ENCODE measurements at places on chromosomes 2 and 18.
A peak's percentile ranks its signal among the peaks of the same experiment; 100 is the strongest.

- peak; percentile 40 for DNase-seq
These were observed 59.7 kb downstream of the CPS1 start for GRCh38 chr2:210616074-210616473.

- no peak for DNase-seq
These were observed 219.1 kb upstream of the PID1 start for GRCh38 chr2:229490167-229490566.

DNA sequence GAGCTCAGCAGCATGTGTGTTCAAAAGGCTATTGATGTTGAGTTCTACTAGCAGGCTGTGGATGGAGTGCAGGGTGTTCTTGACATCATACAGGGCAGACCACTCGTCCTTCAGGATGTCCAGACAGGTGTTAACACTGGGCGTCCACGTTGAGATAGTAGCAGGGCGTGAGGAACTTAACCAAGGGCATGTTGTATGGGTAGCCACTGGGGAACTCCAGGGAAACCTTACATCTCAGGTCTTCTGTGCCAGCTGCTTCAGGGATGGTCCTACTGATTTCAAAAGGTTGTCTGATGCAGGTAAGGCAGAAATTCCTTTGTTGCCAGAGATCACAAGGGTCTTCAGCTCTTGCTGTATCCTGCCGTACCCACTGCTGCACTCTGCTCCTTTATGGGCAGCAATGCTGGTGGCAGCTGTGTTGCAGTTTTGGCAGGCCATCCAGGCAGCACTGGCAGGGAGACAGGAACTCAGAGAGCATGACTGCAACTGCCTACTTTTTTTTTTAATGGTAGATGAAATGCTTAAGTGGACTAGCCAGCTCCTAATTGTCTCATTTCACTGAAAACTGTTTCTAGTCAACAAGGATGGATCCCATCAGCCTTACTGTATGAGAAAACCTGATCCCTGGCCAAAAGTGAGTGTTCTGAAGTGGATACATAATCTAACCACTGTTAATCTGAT lies 32.4 kb upstream of the RBBP8 start:
- peak; percentile 32 for DNase-seq

- no peak for DNase-seq
These were observed 43.0 kb upstream of the ZNF804A start for GRCh38 chr2:184555352-184555751.

DNA sequence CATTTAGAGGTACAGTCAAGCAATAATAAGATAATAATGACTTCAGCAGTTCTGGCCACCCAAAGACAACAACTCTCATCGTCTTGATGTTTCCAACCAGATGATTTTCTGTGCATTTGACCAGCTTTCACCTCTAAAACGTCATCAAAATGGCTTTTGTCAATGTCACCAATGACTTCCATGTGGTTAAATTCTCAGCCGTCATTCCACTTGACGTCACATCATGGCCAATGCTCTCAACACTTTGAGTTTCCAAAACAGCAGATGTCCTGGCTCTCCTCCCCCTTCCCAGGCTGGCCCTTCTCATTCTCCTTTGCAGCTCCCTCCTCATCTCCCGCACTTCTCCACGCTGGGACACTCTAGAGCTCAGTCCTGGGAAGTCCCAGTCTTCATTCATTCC lies 258.3 kb downstream of the BCL2 start:
- DNase-seq = no peak

DNA sequence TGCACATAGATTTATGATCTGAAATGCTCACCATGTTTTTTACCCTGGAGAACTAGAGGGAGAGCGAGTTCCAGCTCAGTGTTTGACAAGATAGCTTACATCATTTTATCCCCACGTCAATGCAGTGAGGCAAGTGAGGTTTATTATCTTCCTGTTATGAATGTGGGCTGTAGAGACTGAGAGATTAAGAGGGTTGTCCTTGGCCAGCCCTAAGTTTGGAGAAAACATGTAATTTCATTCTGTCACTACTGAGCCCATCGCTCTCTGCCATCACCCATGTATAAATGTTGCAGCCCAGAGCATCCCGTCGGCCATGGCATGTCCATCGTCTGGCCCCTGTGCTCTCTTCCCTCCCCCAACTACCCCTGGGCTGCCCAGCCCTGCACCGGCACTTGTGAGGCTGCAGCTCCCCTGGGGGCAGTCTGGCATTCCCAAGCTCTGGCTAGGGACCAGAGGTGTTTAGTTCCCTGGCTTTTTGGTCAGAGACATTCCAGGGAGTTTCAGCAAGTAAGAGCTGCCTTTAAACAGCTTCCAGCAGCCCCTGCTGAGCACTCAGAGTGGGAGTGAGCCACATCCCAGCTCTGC lies 136.7 kb downstream of the ANTXR1 start:
- DNase-seq = peak; percentile 81

- peak; percentile 62 for DNase-seq
These were observed 1.3 kb downstream of the SDC1 start for GRCh38 chr2:20223407-20224163.

DNA sequence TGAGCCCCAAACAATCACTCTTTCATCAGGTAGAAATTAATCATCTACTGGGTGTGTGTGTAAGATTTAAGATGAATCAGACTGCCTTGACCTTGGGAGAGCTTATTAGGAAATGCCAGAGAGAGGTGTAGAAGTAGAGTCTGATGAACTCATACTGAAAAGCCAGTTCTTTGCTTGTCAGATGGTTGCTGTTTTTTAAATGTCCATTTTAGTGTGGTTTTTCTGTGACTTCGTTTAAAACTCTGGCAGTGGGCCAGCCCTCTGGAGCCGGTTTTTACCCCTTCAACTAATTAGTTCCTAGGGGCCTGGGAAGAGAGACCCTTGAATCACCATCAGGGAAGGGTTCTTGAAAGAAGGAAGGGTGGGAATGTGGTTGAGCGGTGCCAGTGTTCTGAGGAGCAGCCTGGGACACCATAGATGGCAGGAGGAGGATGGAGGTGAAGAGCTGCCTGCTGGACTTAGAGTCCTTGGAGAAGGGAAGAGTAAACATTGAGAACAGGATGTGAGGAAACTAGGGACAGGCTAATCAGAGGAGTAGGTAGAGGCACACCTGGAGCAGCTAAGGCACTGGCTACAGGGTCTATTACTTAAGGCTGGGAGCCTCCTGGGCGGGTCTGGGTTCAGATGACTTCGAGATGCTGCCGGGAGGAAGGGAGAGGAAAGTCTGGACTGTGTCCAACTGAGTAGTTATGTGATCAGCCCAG lies 66.1 kb downstream of the LRRFIP1 start:
- peak; percentile 75 for DNase-seq

GRCh38 chr2:98793275-98793674 lies 62.3 kb upstream of the MGAT4A start:
- DNase-seq = peak; percentile 11

DNA sequence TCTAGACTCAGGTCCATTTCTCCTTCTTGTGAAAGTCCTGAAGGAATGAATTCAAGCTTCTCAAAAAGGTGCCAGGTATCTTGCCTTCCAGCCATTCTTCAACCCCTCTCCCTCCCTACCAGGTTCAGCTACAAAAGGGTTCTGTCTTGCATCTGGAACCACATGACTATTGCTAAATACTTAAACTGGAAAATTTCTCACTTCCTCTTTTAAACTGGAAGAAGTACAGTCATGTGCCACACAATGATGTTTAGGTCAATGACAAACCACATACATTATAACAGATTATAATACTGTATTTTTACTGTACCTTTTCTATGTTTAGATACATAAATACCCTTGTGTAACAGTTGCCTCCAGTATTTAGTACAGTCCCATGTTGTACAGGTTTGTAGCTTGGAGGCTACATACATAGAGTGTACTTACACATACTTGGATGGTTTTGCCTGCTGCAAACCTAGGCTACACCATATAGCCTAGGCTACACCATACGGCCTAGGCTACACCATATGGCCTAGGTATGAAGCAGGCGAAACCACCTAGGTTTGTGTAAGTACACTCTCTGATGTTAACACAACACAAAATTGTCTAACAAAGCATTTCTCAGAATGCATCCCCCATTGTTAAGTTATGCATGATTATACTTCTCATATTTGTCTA lies 142.0 kb upstream of the DNMT3A start:
- no peak for DNase-seq

GRCh38 chr18:60935041-60935910 lies 398.0 kb upstream of the CDH20 start:
- DNase-seq = peak; percentile 0

DNA sequence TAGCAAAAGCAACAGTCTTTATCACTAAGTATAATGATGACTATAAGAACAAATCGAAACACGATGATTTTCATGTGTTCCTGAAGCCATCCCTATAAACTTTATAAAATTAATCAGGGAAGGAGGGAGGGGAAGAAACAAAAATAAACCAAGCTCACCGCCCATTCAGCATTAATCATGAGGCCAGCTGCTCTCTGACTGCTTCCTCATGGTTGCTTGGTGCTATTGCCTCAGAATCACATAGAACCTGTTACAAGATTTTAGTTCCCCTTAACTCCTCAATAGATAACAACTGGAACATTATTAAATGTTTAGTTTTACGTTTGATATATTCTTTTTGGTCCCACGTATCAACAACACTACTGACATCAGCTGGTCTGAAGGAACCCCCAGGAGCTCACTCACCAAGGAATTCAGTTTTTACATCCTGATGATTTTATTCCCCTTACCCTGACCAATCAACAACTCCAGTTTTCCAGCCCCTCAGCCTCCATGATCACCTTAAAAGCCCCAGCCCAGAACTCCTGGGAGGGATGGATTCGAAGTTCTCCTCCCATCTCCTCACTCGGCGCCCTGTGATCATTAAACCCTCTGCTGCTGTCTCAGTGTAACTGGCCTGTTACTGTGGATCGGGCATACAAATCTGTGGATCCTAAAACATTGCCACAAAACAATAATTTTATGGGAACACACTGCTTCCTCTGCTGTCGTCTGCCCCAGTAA lies 10.6 kb upstream of the HNRNPLL start:
- peak; percentile 5 for DNase-seq

Data from AG10803 (cell line).